Inflammatory macrophage treated with lipopolysaccharide for 1 hour (primary cell): ENCODE measurements at places on chromosomes 16 and 17.

DNA sequence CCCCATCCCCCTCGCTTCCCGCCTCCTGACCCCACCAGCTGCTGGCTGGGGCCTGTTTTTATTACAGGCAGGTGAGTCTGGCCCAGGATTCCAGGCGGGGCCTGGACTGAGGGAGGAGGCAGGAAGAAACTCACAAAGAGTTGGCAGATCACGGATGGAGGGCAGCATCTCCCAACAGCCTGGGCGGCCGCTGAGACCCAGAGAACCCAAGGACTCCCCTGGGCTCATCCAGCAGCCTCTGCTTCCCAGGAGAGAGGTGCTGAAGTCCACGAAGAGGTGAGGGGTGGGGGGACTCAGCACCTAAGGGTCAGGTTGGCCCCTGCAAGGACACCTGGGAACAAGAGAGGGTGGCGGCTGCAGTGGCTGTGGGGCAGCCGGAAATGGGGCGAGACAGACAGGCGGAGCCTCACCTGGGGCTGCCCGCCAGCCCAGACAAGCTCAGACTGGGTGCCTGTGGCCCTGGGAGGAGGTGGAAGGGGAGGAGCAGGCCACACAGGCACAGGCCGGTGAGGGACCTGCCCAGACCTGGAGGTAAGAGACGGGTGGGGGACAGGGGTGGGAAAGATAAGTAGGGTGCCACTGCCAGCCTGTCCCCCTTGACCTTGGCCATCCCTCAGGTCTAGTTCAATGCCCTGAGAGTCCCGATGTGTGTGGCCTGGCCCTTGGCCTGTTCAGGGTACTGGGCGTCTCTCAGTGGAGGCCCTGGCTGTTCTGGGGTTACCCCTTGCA is 8.7 kb upstream of the ADGRG1 start:
- no peak for DNase-seq

DNA sequence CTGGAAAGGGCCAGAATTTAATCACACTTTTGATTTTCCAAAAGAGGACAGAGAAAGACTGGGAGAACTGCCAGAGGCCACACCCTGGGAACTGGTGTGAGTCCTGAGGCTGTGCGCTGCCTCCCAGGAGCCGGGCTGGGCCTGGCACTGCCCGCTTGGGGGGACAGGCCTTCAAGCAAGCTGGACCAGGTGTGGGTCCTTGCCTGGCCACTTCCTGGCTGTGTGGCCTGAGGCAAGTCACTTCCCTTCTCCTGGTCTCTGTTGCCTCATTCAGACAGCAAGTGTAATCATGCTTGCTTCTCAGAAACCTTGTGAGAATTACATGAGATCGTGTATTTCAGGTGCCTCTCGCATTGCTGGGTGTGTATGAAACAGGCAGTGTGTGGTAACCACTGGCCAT is 143.0 kb downstream of the SNX29 start:
- DNase-seq: peak; percentile 3

- no peak for DNase-seq
These were observed 24.5 kb downstream of the C17orf67 start for GRCh38 chr17:56809106-56809819.

DNA sequence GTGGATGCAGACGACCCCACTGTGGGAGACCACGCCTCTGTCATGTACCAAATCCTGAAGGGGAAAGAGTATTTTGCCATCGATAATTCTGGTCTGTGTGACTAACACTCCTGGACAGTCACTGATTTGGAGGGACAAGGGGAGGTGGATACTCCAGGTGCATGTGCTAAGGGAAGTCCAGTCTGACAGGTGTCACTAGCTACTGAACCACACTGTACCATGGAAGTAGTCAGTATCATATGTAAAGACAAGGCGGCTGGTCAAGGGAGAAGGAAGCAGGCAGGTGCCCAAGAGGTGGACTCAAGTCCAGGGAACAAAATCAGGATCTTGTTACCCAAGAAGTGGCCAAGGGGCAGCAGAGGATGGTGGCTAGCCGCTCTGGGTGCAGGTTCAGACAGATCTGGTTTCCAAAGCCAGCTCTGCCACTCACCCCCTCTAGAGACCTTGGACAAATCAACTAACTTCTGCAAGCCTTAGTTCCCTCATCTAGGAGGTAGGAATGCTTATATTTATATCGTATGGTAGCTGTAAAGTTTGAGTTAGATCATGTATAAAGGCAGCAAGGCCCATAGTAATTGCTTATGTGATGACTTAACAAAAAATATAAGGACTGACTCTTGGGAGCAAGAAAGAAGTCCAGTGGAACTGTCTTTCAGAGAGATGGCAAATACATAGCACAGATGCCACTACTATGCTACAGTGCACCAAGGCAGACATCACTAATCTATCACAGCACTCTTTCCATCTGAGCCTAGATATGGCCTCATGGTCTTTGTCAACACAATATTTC is 22.1 kb downstream of the CDH5 start:
- DNase-seq: no peak

DNA sequence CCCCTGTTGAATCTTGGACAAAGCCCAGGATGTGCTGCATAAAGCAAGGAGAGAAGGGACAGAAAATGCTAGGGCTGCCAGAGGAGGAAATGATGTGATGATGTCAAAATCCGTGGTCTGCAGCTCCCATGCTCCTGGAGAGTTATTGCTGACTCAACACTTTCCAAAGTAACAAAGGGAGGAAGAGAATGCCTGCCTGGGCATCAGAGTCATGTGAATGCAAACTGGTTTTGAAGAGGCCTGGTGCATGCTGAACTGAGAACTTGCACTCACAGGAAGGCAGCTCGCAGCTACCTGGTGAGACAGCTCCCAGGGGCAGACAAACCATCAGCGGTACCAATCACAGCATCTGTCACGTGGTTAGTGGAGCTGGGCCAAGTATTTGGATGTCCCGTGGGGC is 2.8 kb downstream of the MARVELD3 start:
- no peak for DNase-seq
